Effector CD8-positive, alpha-beta T cell (primary cell): ENCODE measurements at places on chromosomes 7 and 10.

DNA sequence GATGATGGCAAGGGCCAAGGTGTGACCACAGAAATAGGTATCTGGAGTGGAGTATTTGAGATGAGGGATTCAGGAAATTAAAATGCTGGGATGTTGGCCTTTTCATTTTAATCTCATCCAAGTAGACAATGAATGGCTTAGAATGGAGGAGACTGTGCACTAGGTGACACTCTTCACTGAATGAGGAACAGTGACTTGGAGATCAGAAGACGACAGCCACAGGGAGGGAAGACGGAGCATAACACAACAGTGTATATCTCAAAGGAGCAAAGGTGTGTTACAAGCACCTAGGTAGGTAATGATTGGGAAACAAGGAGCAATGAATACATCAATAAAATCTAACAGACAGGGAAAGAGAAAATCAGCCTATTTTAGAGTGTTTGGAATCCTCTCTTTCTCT lies 4.1 kb upstream of the TAX1BP1 start:
- no peak for DNase-seq

DNA sequence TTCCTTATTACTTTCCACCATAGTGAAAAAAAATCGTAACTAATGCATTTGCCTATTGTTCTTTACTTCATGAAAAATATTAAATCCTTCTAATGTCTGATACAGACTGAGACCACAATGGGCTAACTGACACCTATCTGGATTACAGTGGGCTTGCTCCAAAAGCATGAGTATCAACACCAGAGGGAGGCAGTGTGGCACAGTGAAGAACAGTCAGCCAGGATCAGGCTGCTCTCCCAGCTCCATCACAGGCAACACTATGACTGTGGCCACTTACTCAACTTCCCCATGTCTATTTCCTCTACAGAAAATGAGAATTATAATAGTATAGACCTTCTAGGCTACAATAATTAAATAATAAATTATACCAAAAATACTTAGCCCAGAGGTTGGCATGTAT lies 97.2 kb downstream of the SLC25A13 start:
- DNase-seq = no peak

GRCh38 chr10:74282151-74282847 lies 131.3 kb downstream of the ADK start:
- DNase-seq = no peak

DNA sequence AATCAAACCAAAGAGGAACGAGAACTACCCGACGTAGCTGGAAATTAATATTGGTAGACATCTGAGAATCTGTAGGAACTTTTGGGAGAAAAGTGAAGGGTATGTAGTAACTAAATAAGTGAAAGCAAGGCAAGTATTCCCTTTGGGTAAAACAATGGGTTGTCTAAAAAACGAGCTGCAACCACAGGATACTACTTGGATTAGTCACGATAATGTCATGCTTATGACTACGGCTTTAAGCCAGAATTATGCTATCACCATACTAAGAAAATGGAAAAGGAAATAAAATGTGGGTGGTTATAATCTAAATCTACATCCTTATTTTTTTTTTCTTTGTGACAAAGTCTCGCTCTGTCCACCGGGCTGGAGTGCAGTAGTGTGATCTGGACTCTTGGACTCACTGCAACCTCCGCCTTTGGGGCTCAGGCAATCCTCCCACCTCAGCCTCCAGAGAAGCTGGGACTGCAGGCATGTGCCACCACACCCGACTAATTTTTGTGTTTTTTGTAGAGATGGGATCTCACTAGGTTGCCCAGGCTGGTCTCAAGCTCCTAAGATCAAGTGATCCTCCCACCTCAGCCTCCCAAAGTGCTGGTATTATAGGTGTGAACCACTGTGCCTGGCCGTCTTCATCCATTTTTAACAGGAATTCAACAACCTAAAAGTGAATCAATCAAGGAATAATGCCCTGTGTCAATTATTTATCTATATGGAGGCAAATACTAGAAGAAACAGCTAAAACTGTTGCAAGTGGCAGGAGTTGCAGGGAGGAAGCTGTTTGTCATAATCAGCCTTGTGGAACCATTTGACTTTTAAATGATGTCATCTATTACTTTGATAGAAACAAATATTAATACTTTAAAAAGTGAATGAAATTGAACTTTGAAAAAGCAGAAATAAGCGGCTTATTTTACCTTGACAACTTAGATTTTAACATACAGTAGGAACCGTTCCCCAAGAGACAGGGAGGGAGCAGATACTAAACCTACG lies 189.3 kb downstream of the PRPF18 start:
- DNase-seq = no peak

- DNase-seq = no peak
These were observed 7.6 kb downstream of the GPNMB start for GRCh38 chr7:23254051-23254681.

- no peak for DNase-seq
These were observed 71.3 kb upstream of the PODXL start for GRCh38 chr7:131627735-131628190.
